ENCODE measurements at places on chromosomes 12 and 14.

DNA sequence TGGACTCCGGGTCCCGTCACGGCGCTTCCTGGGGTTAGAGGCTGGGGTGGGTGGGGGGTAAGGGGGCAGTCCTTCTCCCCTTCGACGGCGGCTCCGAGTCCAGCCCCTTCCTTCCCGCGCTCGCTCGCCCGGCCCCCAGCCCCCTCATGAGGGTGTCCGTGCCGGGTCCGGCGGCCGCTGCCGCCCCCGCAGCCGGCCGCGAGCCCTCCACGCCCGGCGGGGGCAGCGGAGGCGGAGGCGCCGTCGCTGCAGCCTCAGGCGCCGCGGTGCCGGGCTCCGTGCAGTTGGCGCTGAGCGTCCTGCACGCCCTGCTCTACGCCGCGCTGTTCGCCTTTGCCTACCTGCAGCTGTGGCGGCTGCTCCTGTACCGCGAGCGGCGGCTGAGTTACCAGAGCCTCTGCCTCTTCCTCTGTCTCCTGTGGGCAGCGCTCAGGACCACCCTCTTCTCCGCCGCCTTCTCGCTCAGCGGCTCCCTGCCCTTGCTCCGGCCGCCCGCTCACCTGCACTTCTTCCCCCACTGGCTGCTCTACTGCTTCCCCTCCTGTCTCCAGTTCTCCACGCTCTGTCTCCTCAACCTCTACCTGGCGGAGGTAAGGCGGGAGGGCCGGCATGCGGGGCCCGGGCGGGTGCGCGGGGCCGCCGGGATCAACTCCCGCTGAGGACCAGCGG is 500 bp downstream of the GPR137C start:
- peak; percentile 44 for DNase-seq

- DNase-seq = no peak
These were observed 1.8 kb upstream of the AKT1 start for GRCh38 chr14:104797115-104798044.

DNA sequence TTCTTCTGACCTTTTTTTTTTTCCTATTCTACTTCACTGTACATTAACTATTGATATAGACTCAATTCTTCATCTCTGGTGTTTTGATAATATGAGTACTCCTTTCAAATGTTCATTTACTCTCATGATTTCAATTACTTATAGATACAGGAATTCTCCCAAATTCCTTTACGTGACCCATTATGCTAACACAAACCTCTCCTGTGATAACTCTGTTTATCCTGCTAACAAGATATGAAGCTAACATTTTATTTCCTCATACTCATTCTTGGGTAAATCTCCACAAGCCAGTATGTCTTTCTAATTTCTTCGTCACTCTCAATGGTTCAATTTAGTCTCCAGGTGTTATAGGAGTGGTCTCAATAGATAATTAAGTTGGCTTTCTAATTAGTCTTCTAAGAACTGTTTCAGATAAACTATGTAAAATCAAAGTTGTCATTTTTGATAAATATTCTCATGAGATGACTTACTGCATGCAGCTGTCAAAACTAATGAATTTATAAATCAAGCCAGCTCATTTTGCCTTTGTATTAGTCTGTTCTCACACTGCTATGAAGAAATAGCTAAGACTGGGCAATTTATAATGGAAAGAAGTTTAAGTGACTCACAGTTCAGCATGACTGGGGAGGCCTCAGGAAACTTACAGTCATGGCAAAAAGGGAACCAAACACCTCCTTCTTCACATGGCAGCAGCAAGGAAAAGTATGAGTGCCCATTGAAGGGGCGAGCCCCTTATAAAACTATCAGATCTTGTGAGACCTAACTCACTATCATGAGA is 130.6 kb upstream of the MYF6 start:
- DNase-seq = no peak

DNA sequence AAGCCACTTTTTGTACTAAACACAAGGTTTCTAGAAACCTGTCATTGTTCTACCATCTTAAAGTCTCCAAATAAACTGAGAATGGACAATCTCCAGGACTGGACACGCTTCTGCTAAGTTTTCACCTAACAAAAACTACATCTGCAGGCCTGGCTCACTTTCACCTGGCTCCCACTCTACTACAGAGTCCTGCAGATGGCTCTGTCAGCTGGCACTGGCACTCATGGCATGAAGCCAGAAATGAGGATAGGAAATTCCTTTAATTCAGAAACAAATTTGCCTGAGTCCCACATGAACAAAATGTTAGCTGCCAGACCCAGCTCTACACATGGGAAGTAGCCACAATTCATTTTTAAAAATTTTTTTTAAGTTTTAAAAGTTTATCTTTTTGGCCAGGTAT is 42.1 kb downstream of the STXBP6 start:
- DNase-seq = no peak

DNA sequence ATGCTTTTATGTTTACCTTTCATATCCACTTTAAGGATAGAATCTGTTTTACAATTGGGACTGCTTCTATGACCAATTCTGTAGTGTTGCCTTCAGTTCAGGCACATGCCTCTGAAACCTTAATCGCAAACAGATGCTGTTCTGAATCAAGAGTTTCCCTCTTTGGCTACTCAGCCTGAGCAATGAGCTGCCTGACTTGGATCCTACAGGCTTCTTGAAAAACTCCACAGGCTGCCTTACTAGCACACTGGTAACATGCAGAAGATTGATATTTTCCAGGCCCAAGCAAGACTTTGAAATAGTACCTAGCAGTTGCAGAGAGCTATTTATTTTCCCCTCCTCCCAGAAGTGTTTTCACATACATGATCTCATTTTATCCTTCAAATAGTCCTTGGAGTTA is 34.8 kb upstream of the PMCH start:
- no peak for DNase-seq

DNA sequence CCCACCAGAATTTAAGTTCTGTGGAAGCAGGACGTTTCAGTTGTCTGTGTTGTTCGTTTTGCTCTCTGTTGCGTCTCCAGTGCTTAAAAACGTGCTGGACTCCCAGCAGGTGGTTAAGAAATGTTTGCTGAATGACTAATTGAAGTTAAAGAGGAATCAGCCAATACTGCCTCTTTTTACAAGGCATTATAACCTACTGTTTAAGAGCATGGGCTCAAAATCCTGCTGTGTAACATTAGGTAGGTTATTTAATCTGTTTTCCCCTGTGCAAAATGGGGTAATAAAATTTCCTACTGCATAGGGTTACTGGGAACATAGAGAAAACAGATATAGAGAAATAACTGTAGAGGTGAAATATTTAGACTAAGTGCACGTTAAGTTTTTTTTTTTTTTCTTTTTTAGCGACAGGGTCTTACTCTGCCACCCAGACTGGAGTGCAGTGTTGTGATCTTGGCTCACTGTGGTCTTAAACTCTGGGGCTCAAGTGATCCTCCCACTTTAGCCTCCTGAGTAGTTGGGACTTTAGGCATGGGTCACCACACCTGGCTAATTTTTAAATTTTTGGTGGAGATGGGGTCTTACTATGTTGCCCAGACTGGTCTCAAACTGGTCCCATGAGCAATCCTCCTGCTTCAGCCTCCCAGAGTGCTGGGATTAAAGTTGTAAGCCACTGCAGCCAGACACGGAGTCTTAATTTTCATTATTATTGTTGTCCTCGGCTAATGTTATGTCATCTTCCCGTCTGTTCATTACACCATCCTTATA is 139.4 kb upstream of the PRICKLE1 start:
- DNase-seq = no peak

DNA sequence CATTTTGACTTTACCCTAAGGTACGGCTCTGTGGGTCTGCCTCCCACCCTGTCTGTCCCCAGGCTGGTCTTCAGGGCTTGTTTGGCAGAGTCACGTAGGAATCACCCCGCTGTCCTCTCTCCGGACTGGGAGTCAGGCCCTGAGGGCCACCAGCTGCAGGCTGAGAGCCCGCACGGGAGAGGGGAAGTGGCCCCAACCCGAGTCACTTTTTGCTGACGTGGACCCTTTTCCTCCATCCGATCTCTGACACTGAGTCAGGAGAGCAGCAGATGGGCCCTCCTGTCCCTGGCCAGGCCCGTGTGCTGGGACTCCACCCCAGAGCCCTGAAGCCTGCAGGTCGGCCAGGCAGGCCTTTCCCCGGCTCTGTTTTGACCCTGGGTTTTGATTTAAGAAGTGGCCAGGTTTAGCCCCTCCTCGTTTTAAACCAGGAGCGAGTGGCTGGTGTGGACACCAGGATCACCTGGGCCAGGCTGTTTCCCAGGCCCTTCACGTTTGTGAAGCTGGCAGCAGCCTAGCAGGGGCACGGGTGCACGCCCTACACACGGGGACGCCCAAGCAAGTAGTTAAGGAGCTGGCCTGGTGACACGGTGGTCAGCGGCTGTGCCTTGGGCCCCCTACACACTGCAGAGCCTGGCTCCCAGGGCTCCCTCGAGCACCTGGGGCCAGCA is 12.5 kb upstream of the TEX22 start:
- DNase-seq = no peak

DNA sequence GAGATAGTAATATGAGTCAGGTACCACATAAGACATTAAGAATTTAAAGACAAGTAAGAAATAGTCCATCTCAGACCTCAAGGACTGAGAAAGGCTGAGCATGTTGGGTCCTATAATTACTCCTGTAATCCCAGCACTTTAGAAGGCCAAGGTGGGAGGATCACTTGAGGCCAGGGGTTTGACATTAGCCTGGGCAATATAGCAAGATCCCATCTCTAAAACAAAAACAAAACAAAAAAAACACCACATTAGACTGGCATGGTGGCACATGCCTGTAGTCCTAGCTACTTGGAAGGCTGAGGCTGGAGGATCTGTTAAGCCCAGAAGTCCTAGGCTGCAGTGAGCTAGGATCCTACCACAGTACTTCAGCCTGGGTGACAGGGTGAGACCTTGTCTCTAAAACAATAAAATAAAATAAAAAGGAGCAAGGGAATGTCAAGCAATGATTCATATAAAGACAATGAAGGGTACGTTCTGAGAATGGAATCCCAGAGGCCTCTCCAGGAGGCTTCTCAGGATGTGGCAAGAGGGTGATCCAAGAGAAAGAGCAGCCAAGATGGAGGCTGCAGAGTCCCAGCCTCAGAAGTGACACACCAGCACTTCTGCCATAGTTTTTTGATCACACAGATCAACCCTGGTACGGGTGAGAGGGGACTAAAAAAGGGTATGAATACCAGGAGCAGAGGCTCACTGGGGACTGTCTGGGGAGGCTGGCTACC is 206.4 kb downstream of the CRADD start:
- DNase-seq = no peak

GRCh38 chr14:25658988-25659387 is 609.0 kb upstream of the STXBP6 start:
- no peak for DNase-seq

DNA sequence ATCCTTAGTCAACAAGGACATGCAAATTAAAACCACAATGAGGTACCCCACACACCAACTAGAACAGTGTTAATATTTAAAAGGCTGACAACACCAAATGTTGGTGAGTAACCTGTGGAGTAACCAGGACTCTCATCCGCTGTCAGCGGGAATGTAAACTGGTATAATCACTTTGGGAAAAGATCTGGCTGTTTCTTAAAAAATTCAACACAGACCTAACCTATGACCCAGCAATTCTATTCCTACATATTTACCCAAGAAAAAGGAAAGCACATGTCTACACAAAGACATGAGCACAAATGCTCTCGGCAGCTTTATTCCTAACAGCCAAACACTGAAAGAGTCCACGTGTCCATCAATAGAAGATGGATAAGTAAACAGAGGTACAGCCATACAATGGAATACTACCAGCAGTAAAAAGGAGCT is 26.6 kb downstream of the NRDE2 start:
- no peak for DNase-seq

DNA sequence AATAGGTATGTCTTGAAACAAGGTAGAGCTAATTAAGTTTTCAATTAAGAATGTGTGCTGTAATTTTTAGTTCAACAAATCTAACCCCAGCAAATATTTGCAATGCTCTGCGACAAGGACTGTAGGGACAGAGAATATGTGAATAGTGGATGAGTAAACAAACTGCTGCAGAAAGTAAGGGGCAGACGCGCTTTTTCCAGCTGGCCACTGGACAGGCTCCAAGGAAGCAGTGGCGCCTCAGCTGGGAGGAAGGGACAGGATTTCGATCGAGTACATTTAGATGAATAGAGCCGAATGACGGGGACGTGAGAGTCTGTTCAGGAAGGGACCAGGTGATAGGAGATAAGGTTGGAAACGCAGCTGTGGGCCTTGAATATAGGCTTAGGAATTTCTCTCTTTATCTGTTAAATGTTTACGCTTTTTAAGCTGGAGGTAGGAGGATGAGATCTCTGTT is 69.3 kb downstream of the ELK3 start:
- peak; percentile 78 for DNase-seq
